CD4-positive, CD25-positive, alpha-beta regulatory T cell (primary cell): ENCODE measurements at places on chromosomes 1 and 21.

- no peaks in the 10 kb centered on the region for H3K27me3 ChIP-seq
- no peak overlapping the region for H3K4me3 ChIP-seq
- no peaks in the 10 kb centered on the region for H3K36me3 ChIP-seq
- no peak for DNase-seq
- H3K4me1 ChIP-seq = no peaks in the 10 kb centered on the region
These were observed 46.5 kb upstream of the KIF26B start for GRCh38 chr1:245108246-245108645.

- H3K27ac ChIP-seq = no peak overlapping the region
- H3K4me1 ChIP-seq = peaks cover 58% of the 10 kb centered on the region
- no peak overlapping the region for H3K4me3 ChIP-seq
These were observed 586 bp downstream of the CHI3L2 start for GRCh38 chr1:111227851-111228747.

DNA sequence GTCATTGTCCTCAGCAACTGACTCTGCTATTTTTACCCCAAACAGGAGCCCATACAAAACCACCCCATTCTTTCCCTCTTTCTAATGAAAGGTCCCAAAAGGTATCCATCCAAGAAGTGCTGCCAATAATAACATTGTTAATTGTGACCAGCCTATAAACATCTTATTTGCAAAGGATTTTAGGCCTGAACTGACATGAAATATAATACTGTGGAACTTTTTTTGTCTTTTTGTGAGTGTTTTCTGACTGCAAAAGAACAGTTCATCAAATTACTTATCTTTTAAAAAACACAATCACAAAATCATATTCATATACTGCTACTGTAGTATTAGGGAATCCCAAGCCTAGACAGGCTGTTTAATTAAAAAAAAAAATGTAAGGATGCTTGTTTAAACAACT, 3.4 kb downstream of the PIGM start:
- H3K4me3 ChIP-seq = no peak overlapping the region
- no peak for DNase-seq
- no peaks in the 10 kb centered on the region for H3K36me3 ChIP-seq
- peaks cover 29% of the 10 kb centered on the region for H3K4me1 ChIP-seq
- H3K27me3 ChIP-seq = no peaks in the 10 kb centered on the region

- H3K4me1 ChIP-seq = no peaks in the 10 kb centered on the region
- no peaks in the 10 kb centered on the region for H3K36me3 ChIP-seq
- no peak within 1 kb of the TSS for H3K4me3 ChIP-seq
- no peak within 1 kb of the TSS for H3K27ac ChIP-seq
- DNase-seq = no peak
These were observed at the start of gene LCE3D for GRCh38 chr1:152580433-152580832. Gene LCE3D, minus strand, starts transcription at chr1:152580516. Its CDS starts 580 bp downstream, at chr1:152579936.

GRCh38 chr1:224447251-224447650, 12.7 kb upstream of the WDR26 start:
- H3K4me3 ChIP-seq = no peak overlapping the region
- no peaks in the 10 kb centered on the region for H3K4me1 ChIP-seq
- no peaks in the 10 kb centered on the region for H3K27me3 ChIP-seq
